ENCODE measurements at places on chromosomes 2 and 18.
A peak's percentile ranks its signal among the peaks of the same experiment; 100 is the strongest.

GRCh38 chr18:22428672-22429071 lies 11.0 kb upstream of the CTAGE1 start:
- no peak for DNase-seq

- DNase-seq = peak; percentile 4
Observed at GRCh38 chr2:70553334-70553583, 367 bp downstream of the TGFA start.

DNA sequence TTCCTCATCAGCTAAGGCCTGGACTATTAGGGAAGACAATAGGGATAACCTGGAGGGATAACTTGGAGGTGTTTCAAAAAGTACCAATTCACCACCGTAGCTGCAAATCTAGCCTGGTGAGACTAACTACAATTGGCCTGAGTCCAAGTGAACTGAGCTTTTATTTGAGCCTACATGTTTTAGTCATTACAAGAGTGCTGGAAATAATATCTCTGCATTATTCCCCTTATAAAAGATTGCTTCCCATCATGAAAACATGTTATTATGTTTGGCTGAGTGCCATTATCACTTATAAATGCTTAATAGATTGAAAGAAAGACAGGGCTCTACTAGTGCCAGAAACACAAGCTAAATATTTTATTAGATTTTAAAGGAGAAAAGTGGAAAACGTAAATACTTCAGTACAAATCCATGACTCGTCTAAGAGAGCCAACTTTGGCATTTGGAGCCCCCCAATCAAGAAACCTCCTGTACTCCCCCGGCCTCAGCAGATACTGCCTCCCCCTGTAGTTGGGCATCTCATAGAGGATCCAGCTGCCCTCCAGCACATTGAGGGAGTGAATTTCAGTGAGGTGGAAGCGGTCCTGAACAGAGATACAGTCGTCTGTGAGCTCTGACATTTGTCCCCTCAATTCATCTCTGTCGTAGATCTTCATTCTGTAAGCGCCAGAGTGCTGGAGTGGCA lies 3.6 kb downstream of the CRYGB start:
- DNase-seq = no peak

DNA sequence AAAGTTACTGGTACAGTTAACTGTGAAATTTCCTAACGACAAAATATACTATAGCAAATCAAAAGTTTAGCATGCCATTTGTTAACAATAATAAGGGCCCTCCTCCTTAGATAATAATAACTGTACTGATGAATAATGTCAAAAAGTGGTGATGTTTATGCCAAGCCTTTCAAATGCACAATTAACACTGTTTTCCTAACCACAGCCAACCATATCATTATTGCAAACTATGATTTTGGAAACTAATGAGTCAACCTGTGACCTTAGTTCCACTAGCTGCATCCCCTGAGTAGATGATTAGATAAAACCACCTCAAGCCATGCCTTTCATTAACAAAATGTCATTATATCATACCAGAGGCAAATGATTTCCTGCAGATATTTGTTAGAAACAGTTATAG lies 25.1 kb upstream of the GPR75 start:
- DNase-seq = no peak

GRCh38 chr2:196925768-196926561 lies 542 bp downstream of the PGAP1 start:
- no peak for DNase-seq

GRCh38 chr2:29247336-29247914 lies 132.2 kb downstream of the CLIP4 start:
- no peak for DNase-seq

DNA sequence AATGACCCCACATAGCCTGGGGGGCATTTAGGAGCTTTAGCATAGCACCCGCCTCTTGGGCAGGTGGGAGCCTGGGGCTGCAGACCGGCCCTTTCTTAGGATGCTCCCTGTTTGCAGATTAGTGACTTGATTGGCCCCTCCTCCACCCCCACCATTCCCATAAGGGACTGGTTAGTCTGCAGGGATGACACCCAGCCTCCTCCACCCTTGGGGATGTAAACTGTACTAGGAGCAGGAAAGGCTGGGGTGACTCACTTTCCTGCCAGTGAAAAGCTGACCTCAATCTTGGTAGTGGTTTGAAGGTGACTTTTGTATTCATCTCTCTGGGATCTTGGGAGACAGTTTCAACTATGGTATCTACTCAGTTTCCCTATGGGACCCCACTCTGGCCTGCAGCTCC lies 24.2 kb downstream of the CTIF start:
- no peak for DNase-seq

GRCh38 chr2:62570861-62571698 lies 65.1 kb upstream of the TMEM17 start:
- no peak for DNase-seq

DNA sequence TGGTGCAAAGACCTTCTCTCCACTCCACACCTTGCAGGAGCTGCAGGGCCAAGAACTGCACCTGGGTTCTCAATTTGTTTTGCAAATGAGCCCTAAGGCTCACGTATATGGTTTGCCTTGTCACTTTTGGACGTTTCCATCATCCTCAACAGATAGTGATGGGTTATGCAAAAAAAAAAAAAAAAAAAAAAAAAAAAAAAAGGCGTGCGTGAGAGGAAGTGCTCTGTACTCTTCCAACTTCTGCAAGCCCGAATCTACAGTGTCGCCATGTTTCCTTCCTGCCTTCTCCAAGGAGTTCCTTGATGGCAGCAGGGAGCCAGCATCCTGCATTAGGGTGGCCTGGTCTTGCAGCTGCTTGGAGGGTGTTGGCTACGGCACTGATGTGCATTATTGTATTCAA lies 4.0 kb upstream of the INHBB start:
- DNase-seq = no peak

- DNase-seq = no peak
Observed at GRCh38 chr2:98854682-98855081, 81.3 kb downstream of the CRACDL start.

DNA sequence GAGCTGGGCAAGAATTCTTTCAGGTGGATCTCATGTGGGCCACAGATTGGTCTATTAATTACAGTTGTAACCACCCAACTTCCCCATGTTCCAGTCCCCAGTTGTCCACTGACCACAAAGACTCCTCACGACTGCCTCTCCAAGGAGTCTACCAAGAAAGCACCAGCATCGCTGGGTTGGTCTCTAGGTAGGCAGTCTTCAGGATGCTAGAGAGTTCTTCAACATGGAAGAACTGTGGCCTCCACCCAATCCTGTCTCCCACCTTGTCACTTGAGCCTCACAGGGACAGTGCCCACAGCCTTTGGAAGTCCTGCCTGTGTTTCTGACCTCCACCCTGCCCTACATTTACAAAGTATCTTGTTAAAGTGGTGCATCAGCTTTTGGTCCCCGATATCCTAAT lies 184.7 kb upstream of the FN1 start:
- DNase-seq = no peak

- no peak for DNase-seq
Observed at GRCh38 chr18:23101861-23102432, 33.3 kb upstream of the CABLES1 start.

DNA sequence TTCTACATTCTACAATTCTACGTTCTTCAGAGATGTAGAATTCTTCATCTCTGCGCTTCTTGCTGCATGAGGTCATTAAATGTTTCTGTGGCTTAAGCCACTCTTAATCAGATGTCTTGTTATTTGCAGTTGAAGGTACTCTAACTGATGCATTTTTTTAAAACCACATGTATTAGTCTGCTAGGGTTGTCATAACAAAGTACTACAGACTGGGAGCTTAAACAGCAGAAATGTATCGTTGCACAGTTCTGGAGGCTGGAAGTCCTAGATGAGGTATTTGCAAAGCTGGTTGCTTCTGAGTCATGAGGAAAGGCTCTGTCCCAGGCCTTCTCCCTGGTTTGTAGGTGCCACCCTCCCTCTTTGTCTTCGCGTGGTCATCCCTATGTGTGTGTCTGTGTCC lies 176.3 kb upstream of the GLI2 start:
- DNase-seq = no peak

- no peak for DNase-seq
Observed at GRCh38 chr2:189556526-189556925, 24.1 kb downstream of the SLC40A1 start.

DNA sequence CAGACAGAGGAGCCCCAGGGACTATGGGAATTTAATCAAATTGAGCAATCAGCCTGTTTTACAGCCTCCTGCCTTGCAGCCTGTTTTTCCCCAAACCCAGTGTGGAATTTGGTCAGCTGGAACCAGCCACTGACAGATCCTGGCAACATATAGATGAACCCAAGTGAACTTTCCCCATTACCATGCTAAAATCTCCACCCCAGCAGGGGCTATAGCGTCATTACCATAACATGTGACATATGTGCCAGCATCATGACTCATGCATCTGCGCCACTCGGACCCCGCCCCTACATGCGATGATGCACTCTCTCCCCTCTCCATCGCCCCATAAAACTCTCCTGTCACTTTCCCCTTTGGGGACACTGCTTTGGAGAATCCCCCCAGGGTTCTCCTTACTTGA lies 17.3 kb upstream of the FEZ2 start:
- no peak for DNase-seq

DNA sequence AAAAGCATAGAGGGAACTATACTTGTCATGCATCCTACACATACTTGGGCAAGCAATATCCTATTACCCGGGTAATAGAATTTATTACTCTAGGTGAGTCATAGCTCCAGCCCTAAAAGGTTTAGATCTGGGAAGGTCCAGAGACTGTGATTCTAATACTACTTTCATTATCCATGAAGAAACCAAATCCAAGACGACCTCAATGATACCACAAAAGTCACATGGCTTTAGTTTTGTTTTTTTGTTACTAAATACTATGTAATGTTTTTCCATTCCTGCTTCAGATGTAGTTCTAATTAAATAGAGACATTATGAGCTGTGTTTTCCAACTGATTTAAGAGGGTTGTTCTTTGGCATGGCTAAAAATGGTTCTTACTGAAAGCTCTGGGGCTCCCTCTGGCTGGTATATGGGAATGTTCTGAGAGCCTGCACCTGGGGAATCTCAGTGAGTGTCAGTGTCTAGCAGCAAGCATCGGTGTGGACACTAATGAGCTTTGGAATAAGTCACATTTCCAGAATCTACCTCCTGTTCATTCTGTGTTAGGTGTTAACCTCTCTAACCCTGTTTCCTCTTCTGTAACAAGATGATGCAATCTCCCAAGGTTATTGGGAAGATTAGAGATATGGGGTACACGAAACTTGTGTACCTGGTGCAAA lies 20.5 kb upstream of the IL1RL2 start:
- no peak for DNase-seq

- no peak for DNase-seq
Observed at GRCh38 chr2:239884051-239884405, 141.1 kb downstream of the NDUFA10 start.

- no peak for DNase-seq
Observed at GRCh38 chr2:15706424-15706823, 114.8 kb downstream of the DDX1 start.

DNA sequence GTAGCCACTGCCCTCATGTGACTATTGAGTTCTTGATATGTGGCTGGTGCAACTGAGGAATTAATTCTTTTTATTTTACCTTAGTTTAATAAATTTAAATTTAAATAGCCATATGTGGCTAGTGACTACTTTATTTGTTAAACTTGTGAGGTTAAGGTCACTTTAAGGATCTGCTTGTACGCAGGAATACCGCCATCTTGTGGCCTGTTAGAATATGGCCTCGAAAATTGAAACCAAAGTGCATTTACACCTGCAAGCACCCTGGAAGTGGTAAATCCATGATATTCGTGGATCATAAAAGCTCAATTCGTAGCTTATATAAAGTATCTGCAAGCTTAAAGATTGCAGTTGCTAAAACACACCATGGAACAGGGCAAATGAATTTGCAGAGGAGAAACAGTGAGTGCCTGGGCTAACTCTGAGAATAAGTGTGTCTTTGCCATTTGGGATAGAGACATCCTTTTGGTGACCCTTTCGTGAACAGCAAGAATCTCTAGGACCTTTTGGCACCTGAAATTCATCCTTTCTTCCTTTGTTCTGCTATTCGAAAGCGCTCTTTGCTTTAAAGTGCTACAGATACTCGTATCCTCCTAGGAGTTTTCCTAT lies 59.9 kb upstream of the REG3A start:
- DNase-seq = no peak

GRCh38 chr2:149826471-149827125 lies 239.0 kb upstream of the MMADHC start:
- DNase-seq = no peak

- no peak for DNase-seq
Observed at GRCh38 chr2:101305492-101306078, 2.9 kb downstream of the RNF149 start.

GRCh38 chr2:74944987-74945787 lies 13.3 kb upstream of the POLE4 start:
- DNase-seq = no peak

DNA sequence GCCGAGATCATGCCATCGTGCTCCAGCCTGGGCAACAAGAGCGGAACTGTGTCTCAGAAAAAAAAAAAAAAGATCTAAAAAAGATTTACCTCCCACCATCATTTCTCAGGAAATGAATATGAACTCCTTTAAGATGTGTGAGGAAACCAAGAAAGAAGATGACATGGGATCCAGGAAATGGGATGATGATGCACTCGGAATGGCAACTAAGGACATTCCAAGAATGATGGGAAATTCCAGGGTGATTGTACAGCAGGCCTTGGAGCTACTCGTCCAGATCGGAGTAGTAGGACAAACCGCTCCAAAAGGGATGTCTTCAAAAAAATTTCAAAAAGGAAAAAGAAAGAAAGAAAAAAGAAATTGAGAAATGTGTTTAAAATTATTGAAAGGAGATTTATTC lies 84.9 kb upstream of the PMAIP1 start:
- DNase-seq = no peak

- DNase-seq = no peak
Observed at GRCh38 chr18:4842287-4842686, 354.8 kb downstream of the AKAIN1 start.
